Cortex of kidney (tissue), 1 donor: ENCODE measurements at places on chromosomes 12 and 14.

DNA sequence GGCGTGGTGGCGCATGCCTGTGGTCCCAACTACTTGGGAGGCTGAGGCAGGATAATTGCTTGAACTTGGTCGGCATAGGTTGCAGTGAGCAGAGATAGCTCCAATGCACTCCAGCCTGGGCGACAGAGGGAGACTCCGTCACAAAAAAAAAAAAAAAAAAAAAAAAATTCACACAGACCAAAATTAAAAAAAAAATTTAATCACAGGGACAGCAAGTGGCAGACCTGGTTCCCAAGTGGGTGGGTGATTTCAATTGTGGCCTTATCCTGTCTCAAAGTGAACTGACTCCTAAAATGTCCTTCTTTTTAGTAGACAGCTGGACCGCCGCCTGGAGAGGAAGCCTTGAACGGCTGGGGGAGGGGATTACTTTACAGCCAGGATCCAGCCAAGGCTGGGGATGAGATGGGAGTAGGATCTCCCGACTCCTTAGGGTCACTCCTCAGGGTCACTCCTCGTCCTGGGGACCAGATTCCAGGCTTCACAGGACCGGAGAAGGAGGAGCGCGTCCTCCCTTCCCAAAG, 1.5 kb upstream of the KCNH3 start:
- DNase-seq = no peak

DNA sequence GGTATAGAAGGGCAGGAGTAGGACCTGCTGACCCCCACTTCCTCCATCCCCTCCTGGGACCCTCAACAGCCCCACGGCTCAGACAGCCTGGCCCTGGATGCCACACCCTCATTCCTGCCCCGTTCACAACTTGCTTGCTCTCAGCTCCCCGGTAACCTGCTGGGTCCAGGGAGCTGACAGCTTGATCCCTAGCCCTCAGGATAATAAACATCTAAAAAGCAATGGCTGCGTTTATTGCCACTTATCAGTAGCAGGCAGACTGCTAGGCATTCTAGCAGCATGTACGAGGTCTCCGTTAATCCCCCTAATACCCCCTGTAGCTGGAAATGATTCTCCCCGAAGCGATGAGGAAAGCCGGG, 24.3 kb upstream of the RPLP0 start:
- no peak for DNase-seq

- DNase-seq = no peak
Observed at GRCh38 chr14:53534841-53535240, 381.7 kb upstream of the DDHD1 start.

- DNase-seq = no peak
Observed at GRCh38 chr12:56987551-56988053, 18.7 kb downstream of the ZBTB39 start.

GRCh38 chr12:76702946-76703345, 61.0 kb upstream of the ZDHHC17 start:
- DNase-seq = no peak
